Effector memory CD4-positive, alpha-beta T cell (primary cell): ENCODE measurements at places on chromosomes 16 and 17.

- H3K4me1 ChIP-seq, result no peaks in the 10 kb centered on the region
- H3K27ac ChIP-seq, result no peak overlapping the region
- H3K27me3 ChIP-seq, result no peaks in the 10 kb centered on the region
- H3K36me3 ChIP-seq, result no peaks in the 10 kb centered on the region
- H3K4me3 ChIP-seq, result no peak overlapping the region
- no peak for DNase-seq
Measured at GRCh38 chr16:60405286-60405685, 1631.0 kb downstream of the CDH8 start.

GRCh38 chr17:66638707-66639479 is 196.0 kb upstream of the CACNG5 start:
- no peaks in the 10 kb centered on the region for H3K27me3 ChIP-seq
- H3K4me3 ChIP-seq, result no peak overlapping the region
- H3K4me1 ChIP-seq, result no peaks in the 10 kb centered on the region
- H3K27ac ChIP-seq, result no peak overlapping the region

DNA sequence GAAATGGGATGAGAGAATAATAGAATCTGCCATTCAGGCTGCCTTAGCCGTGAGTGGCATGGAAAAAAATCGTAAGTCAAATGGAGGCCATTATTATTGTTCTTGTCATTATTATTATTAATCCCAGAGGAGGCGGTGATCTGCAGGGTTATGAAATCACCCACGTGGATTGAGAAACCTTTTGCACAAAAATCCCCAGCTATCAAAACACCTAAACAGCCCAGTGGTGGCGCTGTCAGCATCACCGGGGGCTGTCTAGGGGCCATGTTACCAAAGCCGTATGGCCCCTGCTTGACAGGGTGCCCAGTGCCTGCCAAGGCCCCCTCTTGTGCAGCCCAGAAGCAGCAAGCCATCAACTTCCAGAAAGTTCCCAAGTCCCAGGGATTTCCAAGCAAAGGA is 25.2 kb downstream of the CNGB1 start:
- H3K36me3 ChIP-seq, result no peaks in the 10 kb centered on the region
- H3K27ac ChIP-seq, result no peak overlapping the region
- no peak for DNase-seq
- H3K4me1 ChIP-seq, result no peaks in the 10 kb centered on the region
- no peak overlapping the region for H3K4me3 ChIP-seq

DNA sequence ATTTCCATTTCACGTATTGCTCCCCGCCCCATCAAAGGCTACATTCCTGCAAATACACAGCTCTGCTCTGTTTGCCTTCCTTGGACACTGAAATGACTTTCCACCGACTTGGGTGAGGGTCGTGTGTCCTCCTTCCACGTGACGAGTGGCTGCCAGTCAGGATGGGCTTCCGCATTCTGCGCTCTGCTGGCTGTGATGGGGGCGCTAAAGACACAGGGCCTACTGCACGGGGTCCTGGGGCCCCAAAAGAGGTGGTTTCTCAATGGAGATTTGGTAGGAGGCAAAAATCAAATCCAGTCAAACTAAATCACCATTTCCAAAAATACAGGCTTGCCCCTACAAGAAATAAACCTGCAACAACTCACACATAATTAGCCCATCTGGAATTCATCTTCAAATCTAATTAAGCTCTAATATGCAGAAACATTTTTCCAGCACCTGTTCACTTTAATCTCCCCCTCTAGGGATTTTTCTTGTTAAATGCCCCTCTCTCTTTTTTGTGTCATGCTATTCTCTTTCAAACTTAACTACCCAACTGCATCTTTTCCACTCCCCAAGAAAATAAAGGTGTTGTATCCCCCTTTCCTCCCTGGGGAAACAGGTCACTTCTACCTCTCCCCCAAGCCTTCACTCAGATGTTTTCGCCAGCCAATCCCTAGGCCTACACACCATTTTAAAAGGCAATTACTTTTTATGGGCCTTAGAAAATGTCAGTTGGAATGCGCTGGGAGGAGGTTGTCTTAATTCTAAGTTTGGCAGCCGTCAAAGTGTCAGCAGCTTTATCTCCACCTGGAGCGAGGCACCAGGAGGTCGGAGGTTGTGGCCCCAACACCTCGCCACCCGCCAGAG is 21.9 kb upstream of the FAAP100 start:
- peaks cover 39% of the 10 kb centered on the region for H3K36me3 ChIP-seq
- no peak for DNase-seq
- H3K4me1 ChIP-seq, result no peaks in the 10 kb centered on the region
- no peak overlapping the region for H3K4me3 ChIP-seq
- no peak overlapping the region for H3K27ac ChIP-seq
- H3K27me3 ChIP-seq, result no peaks in the 10 kb centered on the region

- H3K27ac ChIP-seq, result no peak overlapping the region
- H3K27me3 ChIP-seq, result no peaks in the 10 kb centered on the region
- H3K4me1 ChIP-seq, result peaks cover 2% of the 10 kb centered on the region
- H3K36me3 ChIP-seq, result peaks cover 20% of the 10 kb centered on the region
Measured at GRCh38 chr17:77146882-77147281, 6.1 kb downstream of the SEC14L1 start.

GRCh38 chr17:65556014-65556909 is 5.2 kb downstream of the AXIN2 start:
- peak; percentile 73 for DNase-seq
- no peaks in the 10 kb centered on the region for H3K27me3 ChIP-seq
- H3K4me3 ChIP-seq, result peak overlapping the region; percentile 91
- H3K4me1 ChIP-seq, result peaks cover 5% of the 10 kb centered on the region
